Non-pigmented ciliary epithelial cell (primary cell): ENCODE measurements at places on chromosomes 12 and 14.
A peak's percentile ranks its signal among the peaks of the same experiment; 100 is the strongest.

DNA sequence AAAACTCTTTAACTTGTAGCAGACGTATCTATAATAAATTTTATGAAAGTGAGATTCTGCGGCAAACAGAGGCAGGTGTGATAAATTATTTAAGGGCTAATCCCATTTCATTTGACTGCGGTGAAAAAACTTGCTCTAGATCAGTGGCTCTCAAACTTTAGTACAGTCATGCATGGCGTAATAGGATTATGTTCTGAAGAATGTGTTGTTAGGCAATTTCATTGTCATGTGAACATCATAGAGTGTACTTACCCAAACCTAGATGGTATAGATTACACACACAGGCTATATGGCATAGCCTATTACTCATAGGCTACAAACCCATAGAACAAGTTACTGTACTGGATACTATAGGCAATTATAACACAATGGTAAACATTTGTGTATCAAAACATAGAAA is 83.7 kb downstream of the HEATR5A start:
- DNase-seq = peak; percentile 66

- no peak for DNase-seq
Measured at GRCh38 chr12:12718381-12718759, 1.2 kb downstream of the CDKN1B start.

DNA sequence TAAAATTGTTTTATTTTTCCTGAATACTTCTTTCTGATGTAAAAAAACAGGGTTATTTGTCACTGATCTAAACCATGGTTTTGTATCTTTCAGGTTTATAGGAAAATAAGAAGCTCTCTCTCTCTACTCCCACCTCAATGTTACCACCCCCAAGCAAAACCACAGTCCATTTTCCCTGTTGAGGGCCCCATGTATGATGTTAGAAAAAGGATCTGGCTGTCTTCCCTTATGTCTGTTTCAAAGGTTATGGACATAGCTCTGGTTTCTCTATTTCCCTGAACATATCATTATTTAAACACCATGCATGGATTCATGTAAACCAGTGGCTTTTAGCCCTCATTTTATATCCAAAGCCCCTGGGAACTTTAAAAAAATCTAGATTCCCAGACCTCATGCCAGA is 649.0 kb upstream of the TBX3 start:
- no peak for DNase-seq

DNA sequence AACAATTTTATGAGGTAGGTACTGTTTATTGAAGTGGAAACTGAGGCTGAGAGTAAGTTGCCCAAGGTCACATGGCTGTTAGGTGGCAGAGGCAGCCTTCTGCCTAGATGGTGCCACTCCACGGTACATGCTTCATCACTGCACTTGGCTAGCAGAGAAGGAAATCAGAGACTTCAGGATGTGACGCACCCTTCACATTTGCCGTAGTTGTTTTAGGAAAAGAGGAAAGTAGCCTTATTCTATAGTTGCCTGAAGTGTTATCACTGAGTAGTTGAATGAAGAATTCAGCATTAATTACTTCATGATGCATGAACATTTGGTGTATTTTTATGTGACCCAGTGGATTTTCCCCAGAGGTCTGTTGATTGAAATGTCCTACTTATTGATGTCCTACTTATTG is 55.7 kb downstream of the ERC1 start:
- DNase-seq = no peak

DNA sequence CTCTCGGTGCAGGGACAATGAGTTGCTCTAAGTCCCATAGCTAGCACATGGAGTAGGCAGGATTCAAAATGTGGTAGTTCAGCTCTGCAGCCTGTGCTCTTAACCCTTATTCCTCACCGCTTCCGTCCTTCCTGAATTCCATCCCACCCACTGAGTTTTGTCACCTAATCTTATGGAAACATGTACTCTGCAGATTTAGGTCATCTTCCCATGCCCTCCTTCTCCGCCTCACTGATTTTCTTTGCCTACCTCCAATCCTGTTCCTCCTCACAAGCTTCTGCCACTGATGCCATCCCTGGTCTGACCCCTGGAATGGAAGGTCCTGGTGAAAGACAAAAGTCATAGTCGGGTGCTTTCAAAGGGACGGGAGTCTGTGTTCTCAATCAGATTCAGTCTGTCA is 46.5 kb upstream of the ABCC9 start:
- DNase-seq = peak; percentile 5

DNA sequence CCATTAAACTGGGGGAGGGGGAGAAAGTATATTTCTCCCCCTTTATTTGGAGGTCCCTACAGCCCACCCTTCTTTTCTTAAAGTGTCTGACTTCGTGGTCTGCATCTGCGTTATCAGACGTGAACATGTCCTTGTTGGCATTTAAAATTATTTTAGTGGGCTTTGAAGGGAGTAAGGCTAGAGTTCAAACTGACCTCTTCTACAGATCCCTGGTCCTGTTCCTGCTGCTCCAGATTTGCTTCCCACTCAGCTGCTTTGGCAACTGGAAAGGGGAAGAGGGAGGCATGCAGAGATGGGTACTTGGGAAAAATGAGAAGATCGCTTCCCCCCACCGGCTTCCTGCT is 611 bp upstream of the SIX6 start:
- DNase-seq = no peak

DNA sequence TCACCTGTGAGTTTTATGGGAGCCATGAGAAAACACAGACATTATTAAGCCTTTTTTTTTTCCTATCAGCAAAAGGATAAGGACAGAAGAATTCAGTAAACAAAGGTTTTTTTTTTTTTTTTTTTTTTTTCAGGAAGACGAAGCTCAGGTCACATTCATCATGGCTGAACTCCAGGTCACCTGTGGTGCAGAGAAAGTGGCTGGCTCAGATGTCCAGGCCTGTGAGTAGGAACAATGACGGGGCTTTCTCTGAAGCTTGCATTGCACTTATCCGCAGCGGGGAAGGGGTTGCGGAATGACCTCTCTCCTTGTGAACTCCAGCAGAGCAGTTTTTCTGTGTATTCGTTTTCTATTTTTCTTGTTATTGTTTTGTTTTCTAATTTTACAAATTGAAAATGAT is 759.6 kb upstream of the TMEM132C start:
- no peak for DNase-seq

- DNase-seq = no peak
Measured at GRCh38 chr12:58931518-58931917, 11.2 kb upstream of the LRIG3 start.

DNA sequence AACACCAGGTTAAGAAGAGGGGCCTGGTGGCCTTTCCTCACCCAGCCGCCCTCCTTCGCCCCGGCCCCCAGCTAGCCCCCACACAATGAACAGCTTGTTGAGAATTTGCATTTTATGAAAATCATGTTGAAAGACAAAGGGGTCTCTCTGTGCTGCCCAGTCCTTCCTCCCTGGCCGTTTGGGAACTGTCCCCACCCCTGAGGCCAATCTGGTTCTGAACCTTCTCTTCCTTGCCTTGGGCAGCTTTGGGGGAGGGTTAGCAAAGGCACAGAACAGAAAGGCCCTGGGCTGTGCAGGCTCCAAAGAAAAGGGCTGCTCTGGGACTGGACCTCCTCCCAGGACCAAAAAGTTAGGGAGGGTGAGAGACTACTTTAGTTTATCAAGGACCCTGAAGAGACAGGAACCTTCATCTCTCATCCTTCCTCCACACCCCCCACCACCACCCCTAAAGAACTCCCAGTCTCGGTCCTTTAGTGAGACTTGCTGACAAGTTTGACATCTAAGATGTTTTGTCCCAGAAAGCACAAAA is 1.3 kb downstream of the TAMALIN start:
- DNase-seq = no peak

DNA sequence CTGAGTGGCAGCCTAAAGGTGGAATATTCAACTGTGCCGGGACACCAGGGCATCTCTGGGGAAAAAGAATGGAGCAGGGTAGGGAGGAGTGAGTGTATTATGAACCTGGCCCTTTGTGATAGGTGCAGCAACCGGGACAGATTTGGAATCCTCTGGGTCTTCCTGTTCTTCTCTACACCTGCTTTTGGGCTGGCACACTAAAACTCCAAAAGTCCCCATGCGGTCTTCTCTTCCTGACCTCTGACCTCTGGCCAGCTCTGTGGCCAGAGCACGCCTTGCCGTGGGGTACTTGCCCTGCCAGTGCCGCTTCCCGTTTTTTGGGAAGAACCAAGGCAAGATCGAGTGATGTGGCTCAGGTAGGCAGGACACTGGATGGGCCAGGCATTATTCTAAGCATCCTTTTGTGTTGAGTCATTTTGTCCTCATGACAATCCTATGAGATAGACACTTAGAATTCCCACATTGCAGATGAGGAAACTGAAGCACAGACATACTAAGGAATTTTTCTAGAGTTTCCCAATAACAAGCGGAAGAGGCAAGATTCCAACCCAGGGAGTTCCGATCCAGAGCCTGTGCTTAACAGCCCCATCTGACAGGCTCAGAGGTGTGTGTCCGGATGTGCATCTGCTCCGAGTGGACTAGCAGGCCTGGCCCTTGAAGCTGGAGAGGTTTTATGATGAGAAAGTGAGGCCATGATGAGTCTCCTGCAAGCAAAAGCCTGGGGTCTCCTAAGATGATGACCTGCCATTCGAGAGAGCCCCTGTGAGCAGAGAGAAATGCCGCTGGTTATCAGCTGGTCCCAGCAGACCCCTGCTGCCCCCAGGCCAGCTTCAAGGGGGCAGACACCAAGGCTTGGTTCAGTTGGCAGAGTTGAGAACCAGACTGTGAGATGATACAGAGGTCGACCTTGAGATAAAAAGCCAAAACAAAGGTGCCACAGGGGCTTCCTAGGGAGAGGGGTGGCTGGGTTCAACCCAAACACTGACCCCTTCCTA is 67.9 kb upstream of the ESRRB start:
- DNase-seq = no peak

DNA sequence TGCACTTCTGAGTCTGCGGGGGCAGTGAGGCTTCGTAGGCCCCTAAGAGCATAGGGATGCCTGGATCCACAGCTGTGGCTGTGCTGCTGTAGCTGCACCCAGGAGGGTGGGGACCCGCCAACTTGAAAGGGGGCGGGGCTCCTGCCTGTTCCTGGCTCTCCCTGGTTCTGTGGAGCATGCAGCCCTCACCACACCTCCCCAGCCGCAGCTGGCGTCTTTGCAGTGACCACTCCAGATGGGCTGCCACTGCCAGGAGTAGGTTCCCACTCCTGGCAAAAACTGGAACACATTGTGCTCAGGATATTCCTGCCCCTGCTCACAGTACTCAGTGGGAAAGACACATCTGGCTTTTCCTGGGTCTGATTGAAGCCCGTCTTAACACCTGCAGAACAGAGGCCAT is 35.8 kb downstream of the TIMELESS start:
- no peak for DNase-seq

DNA sequence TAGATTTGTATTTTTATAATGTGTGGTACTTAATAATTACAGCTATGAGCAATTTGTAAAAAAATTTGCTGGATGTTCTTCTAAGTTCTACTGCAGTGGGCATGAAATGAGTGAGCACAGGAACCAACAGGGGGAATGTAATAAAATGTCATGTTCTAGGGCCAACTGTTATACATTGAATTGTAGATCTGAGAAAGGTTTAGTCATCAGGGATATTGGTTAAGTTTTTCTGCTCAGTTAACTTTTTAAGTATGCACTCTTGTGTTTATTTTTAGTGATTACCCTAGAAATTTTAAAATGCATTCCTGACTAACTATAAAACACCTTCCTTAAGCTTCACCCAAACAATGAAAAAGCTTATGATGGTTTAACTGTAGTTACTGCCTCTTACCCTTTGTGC is 101.8 kb downstream of the CAND1 start:
- no peak for DNase-seq

DNA sequence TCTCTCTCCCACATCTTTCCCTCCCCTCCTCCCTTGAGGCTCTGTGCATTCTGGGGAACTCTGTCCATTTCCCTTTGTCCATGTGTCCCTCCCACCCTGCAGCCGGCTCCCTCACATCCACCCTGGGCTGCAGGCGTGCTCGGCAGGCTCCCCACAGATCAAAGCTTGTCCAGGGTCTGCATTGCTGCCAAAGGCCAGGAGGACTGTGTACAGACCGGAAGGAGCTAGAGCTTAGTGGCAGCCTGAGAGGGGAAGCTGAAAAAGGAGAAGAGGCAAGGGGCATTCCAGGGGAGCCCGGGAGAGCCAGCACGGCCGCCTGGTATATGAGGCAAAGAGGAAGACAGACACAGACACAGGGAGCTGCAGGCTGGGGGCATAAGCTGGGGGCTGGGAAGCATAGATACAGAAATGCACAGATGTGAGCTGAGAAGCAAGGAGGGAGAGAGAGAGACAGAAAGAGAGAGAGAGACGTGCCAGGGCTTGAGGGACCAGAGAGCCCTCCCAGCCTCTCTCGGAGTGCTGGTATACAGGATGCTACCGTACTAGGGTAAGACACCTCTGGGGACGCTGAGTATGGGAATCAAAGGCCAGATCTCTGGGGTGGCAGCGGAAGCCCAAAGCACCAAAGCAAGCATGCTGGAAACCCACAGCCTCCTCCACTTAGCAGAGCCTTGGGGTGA is 3.3 kb downstream of the CD4 start:
- no peak for DNase-seq

GRCh38 chr14:35992816-35993683 is 166.9 kb downstream of the BRMS1L start:
- DNase-seq = no peak

GRCh38 chr14:94054401-94054800 is 26.6 kb downstream of the DDX24 start:
- no peak for DNase-seq

GRCh38 chr14:69270795-69271708 is 11.1 kb downstream of the GALNT16 start:
- no peak for DNase-seq

DNA sequence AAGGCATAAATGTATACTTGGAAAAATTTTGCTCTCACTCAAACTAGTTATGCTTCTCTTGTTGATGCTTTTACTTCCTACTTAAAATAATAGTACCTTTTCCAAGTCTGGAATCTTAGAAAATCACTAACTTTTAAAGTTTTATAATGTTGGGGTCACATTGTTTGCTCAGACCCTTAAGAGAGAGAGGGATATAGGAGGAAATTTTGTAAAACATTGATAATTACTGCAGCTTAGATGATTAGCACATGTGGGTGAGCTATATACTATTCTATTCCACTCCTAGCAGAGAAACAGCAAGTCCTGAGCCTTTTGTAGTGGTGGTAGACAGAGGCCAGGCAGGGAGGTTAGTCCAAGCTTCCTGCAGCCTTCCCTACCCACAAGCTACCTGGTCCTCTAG is 13.4 kb downstream of the EID3 start:
- no peak for DNase-seq

DNA sequence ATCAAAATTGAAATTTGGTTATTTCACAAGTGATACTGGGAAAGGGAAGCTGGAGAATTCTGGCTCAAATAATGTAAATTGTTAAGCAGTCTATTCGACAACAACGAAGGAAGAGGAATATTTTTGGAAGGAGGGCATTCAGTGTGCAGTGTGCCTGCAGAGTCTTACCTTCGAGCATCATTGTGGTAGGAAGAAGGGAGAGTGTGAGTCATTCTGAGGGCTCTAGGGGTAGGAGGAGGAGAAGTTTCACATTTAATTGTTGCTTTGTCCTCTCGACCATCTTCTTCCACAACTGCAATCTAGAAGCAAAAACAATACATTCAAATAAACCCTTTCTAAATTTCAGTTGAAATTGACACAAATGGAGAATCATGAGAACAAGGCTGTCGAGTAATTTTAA is 263.0 kb downstream of the ACSS3 start:
- DNase-seq = no peak

GRCh38 chr12:43294916-43295315 is 257.1 kb downstream of the ADAMTS20 start:
- no peak for DNase-seq

- no peak for DNase-seq
Measured at GRCh38 chr14:95533391-95533821, 1.4 kb upstream of the GLRX5 start.

GRCh38 chr12:74957231-74957630 is 252.4 kb downstream of the KCNC2 start:
- DNase-seq = no peak
